Activated naive CD8-positive, alpha-beta T cell treated with anti-CD3 and anti-CD28 coated beads for 36 hours (primary cell): ENCODE measurements at places on chromosomes 11 and 22.

- no peak overlapping the region for H3K4me3 ChIP-seq
- no peak overlapping the region for H3K27ac ChIP-seq
- no peaks in the 10 kb centered on the region for H3K36me3 ChIP-seq
- no peak for DNase-seq
- no peaks in the 10 kb centered on the region for H3K4me1 ChIP-seq
Observed at GRCh38 chr11:27060816-27061460, 20.3 kb downstream of the BBOX1 start.

DNA sequence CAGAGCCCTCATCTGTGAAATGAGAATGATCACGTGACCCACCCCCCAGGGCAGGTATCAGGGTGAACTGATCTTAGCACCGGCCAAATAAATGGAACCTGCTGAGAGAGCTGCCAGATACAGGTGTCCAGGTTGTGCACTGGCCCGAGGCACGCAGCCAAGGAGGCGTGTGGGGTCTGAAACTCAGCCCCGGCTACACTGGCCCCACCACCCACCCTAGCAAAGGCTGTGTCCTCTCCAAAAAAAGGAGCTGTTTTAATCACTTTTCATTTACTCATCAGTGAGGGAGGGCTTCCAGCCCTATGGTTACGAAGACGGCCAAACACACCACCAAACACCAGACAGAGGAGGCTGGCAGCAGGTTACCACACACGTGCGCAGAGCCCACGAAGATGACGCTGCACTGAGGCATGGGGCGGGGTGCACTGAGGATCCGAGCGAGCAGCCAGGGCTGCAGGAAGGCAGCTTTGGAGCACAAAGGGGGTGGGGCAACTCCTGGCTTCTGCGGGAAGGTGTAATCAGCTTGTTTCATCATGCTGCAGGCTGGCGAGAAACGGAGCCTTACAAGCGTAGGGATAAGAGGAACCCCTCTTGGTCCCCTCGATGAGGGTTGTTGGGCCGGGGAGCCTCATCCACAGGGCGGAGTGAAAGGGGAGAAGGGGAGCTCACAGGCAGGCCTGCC lies 19.5 kb upstream of the SLC22A12 start:
- no peak overlapping the region for H3K4me3 ChIP-seq
- H3K27me3 ChIP-seq = no peaks in the 10 kb centered on the region
- DNase-seq = no peak

GRCh38 chr11:130063451-130063850 lies 6.2 kb upstream of the APLP2 start:
- H3K27me3 ChIP-seq = peaks cover 36% of the 10 kb centered on the region
- H3K4me3 ChIP-seq = no peak overlapping the region
- H3K27ac ChIP-seq = no peak overlapping the region

GRCh38 chr11:97684486-97685439 lies 1295.0 kb downstream of the JRKL start:
- no peak overlapping the region for H3K4me3 ChIP-seq
- no peaks in the 10 kb centered on the region for H3K4me1 ChIP-seq
- DNase-seq = no peak
- H3K27me3 ChIP-seq = no peaks in the 10 kb centered on the region

GRCh38 chr11:26575946-26576345 lies 3.9 kb upstream of the MUC15 start:
- no peak overlapping the region for H3K4me3 ChIP-seq
- no peaks in the 10 kb centered on the region for H3K36me3 ChIP-seq
- H3K27ac ChIP-seq = no peak overlapping the region

DNA sequence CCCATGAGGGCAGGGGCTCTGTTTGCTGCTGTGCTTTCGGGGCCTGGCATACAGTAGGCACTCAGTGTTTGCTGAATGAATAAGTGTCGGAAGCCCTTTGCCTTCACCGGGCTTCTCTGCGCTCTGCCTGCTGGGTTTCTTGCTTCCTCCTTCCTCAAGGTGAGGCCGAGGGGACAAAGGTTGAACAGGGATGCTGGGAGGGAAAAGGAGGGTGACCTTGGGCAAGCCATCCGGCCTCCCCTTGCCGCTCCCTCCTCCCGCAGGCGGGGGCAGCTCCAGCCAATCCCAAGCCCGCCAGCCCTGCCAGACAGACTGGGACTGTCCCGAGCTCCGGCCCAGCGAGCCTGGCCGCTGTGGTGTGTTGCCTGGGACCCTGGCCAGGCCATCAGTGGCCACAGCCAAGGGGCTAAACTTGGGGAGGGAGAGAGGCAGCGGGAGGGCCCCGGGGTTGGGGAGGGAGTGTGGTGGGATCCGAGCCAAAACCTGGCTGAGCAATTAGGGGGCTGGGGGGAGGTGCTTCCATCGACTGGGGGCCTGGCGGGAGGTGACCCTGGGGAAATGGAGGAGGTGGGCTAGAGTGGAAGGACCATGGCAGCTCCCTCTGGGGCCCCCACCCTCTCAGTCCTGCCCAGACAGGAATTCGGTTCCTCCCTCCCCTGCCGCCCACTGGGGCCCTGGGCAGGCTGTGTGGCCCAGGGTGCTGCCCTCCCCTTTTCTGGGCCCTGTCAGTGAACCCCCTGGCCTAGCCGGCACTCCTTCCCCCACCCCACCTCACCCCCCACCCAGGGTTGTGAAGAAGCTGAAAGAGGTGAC lies 3.4 kb upstream of the RCOR2 start:
- peaks cover 3% of the 10 kb centered on the region for H3K27me3 ChIP-seq
- H3K4me1 ChIP-seq = peaks cover 13% of the 10 kb centered on the region
- H3K4me3 ChIP-seq = no peak overlapping the region
- no peaks in the 10 kb centered on the region for H3K36me3 ChIP-seq
- H3K27ac ChIP-seq = no peak overlapping the region

GRCh38 chr22:44538051-44538450 lies 40.0 kb upstream of the RTL6 start:
- H3K27ac ChIP-seq = no peak overlapping the region
- H3K27me3 ChIP-seq = peaks cover 15% of the 10 kb centered on the region
- H3K36me3 ChIP-seq = no peaks in the 10 kb centered on the region
- H3K4me3 ChIP-seq = no peak overlapping the region
- no peaks in the 10 kb centered on the region for H3K4me1 ChIP-seq
- no peak for DNase-seq

GRCh38 chr11:8766043-8766987 lies 83.7 kb downstream of the RPL27A start:
- no peak overlapping the region for H3K4me3 ChIP-seq
- no peaks in the 10 kb centered on the region for H3K4me1 ChIP-seq
- no peak for DNase-seq
- H3K27ac ChIP-seq = no peak overlapping the region
- peaks cover 7% of the 10 kb centered on the region for H3K27me3 ChIP-seq

DNA sequence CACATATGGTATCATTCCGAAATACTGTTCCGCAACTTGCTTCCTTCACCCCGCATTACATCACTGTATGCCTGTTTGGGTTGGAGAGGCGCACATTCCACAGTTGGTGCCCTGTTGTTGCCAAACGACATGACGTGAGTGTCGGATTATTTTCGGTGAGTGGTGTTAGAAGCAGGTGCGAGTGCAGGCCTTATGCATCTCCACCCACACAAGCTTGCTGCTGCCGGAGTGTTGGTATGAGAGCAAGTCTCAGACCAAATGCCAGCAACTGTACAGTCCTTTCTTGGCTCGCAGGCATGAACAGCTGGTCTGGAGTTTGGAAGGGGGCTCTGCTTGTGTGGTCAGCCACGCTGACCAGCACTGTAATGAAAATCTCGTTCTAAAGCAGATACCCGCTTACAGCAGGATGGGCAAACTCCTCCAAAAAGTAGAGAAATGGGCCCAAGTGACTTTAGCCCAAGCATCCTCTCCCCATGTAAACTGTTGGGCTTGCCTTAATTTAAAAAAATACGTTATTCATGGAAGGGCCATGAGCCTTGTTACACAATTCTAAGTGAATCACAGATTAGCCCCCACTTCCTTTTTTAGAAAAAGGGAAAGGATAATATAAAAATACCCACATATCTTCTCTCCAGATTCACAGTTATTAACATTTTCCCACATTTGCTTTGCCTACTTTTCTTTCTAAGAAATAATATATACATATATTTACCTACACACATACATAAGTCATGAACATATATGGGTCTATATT lies 48.7 kb upstream of the OR9Q1 start:
- H3K27ac ChIP-seq = no peak overlapping the region
- DNase-seq = no peak
- no peaks in the 10 kb centered on the region for H3K36me3 ChIP-seq
- H3K4me3 ChIP-seq = no peak overlapping the region

DNA sequence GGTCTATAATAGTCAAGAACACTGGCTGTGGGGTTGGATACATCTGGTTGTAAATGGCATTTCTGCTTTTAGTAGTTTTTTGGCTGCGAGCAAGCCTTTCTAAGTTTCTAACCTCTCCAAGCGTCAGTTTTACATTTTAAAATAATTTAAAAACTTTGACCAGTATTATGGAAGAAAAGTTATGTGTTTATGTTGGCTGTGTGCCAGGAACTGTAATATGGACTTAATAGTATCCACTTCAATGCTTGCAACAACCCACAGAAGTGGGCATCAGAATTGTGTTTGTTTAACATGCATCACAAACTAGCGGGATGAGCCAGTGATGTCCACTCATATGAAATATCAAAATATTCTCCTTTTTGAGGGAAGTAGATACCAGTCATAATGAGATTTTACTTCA lies 844.2 kb downstream of the JRKL start:
- no peaks in the 10 kb centered on the region for H3K27me3 ChIP-seq
- no peak overlapping the region for H3K27ac ChIP-seq
- no peaks in the 10 kb centered on the region for H3K36me3 ChIP-seq
- no peaks in the 10 kb centered on the region for H3K4me1 ChIP-seq
- H3K4me3 ChIP-seq = no peak overlapping the region

- no peak overlapping the region for H3K4me3 ChIP-seq
- H3K27ac ChIP-seq = no peak overlapping the region
- H3K36me3 ChIP-seq = no peaks in the 10 kb centered on the region
- no peak for DNase-seq
Observed at GRCh38 chr22:49372111-49372529, 455.6 kb downstream of the BRD1 start.
